ENCODE measurements at places on chromosomes 7 and 10.

DNA sequence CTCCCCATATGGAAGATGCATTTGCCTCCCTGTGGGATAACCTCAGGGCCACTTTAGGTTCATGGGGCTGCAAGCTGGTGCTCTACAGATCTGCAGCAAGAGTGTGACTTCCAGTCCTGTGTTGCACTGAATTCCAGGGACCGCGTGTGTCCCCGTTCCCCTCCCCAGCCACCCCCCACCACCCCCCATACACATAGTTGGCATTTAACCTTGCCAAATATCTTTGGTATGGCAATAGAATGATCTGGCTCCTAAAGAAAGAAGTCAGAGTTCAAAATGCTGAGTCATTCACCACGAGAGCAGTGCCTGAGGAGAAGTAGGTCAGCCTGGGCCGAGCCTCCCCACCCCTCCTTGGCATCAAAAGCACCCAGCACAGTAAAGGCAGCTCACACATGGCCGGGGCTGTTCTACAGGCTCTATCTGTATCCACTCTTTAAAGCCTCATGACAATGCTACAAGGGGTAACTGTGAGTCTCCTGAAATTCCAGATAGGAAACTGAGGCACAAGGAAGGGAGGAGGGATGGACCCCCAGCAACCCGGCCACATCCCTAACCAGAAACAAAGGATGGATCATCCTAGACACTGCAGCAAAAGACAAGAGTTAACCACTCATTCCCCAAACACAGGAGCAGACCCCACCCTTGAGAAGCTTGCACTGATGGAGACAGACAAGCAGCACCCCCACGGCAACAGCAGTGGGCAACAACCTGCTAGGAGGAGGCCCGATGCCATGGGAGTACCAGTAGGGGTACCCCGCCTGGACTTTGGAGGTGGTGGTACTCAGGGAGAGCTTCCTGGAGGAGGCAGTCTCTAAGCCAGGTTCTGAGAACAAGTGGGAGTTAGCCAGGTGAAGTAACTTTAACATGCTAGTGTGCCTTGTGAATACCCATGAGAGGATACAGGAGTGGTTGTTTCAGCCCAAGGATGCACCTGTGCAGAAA, 70.3 kb upstream of the NANOS1 start:
- DNase-seq, result no peak

GRCh38 chr10:121509112-121509511, 89.1 kb downstream of the FGFR2 start:
- no peak for DNase-seq

DNA sequence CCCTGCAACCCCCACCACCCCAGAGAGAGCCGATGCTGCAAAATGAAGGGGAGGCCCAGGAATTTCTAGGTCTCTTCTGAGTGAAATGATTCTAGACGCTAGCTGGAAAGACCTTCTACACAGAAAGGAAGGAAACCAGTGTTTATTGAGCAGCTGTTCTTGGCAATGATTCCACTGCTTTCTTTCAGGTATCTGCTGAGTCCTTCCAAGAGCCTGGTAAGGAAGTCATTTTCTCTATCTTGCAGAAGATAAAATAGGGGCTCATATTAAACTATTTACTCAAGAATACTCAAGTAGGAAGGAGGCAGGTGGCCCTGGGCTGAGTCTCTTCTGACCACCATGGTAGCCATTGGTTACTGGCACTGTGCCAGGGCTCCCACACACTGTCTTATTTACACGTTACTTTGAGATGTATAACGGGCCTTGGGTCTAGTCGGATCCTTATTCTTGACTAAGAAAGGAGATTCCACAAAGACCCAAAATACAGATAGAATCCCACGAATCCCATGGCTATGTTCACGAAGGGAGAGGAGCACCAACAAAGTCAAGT, 112.1 kb downstream of the GALNT11 start:
- DNase-seq, result no peak

GRCh38 chr10:101355072-101355706, 1.2 kb downstream of the BTRC start:
- DNase-seq, result no peak

Data from stimulated activated CD8-positive, alpha-beta memory T cell treated with anti-CD3 and anti-CD28 coated beads, Interleukin-4, amount 100 ng/mL, for 4 hours (primary cell).